Left renal cortex interstitium (tissue), 4 donors: ENCODE measurements at places on chromosomes 12 and 14.

DNA sequence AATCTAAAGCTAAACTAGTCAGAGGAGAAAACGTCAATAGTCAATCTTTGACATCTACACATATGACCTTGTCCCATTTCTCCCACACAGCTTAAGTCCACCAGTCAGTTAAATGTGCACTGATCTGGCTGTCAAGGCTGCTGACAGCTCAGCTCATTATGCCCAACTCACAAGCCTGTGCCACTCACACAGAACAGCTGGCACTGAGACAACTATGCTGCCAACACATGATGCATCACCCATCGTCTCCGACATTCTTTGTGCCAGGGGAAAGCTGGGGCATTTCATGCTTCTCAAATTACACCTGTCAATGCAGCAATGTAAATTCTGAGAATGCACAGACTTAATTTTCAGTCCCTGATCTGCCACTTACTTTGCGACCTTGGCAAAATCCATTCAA is 25.3 kb downstream of the GNS start:
- no peak for DNase-seq

DNA sequence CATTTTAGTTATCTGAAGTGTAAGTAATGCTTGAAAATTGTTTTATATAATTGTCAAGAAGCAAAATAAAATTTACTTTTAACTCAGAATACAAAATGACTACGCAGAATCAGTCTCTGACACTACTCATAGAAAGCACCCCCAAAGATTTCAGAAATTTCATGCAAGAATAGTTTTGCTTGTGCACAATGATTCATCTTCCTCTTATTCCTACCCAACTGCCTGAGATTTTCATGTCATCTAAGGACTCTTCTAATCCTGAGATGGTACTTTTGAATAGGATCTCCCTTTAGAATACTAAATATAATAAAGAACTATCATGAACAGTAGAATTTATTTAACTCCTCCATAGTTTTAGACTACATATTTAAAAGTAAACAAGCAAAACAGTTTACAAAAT is 485.3 kb upstream of the MGAT4C start:
- no peak for DNase-seq

- DNase-seq, result no peak
Observed at GRCh38 chr12:110688446-110689280, at the start of gene HVCN1. TSS of gene HVCN1 (minus strand) at chr12:110689115. CDS start at chr12:110683245, 5,870 bp downstream.

GRCh38 chr14:54882521-54882920 is 20.1 kb downstream of the GCH1 start:
- DNase-seq, result no peak

GRCh38 chr14:61673305-61673704 is 22.0 kb upstream of the HIF1A start:
- DNase-seq, result no peak

DNA sequence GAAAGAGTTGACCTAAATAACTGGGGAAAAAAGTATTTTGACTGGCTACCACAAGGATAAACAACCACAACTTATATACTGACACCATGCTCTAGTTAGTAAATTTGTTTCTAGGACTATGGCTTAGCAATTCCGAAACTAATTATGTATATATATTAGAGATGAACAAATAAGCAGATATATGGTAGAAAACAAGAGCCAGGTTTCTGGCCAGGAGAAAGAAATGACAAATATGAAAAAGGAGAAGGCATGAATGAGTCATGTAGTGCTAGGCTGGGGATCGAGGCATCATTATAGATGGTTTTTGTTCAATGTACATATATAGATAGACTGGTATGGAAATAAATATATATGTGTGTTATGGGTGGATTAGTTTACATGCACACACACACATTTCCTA is 5.5 kb upstream of the LRRC74A start:
- DNase-seq, result no peak

DNA sequence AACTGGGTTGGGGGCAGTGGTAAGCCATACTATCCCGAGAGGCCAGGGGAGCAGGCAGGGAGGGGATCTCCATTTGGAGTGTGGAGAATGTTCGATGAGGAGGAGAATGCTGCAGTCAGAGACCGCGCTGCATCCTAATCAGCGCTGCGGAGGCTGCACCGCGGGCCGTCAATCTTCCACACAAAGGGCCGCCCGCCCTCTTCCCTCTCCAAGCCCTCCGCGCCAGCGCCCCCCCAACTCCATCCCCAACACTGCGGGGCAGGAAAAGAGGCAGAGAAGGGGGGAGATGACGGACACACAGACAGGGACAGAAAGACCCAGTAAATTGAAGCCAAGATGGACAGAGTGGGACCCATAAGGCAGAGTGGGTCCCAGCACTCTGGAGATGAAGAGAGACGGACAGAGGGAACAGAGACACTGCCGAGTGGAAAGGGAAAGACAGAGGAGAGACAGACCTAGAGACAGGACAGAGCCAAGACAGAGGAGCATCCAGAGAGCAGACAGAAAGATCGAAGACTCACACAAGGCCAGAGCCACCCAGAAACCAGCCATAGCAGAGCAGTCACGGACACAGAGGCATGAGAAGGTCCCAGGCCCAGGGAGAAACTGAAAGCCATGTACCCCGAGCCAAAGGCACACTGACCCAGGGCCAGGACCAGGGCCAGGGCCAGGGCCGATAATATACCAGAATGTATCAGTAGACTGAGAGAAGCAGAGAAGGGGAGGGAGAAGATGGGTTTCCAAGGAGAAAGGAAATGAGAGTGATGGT is 3.5 kb downstream of the CISTR start:
- DNase-seq, result no peak

- no peak for DNase-seq
Observed at GRCh38 chr12:97781342-97781741, 318.7 kb downstream of the RMST start.

GRCh38 chr12:93883436-93884154 is 206.4 kb downstream of the CRADD start:
- DNase-seq, result no peak
